Dermis microvascular lymphatic vessel endothelial cell (primary cell): ENCODE measurements at places on chromosomes 3 and 15. TPM values are rescaled to one million over a fixed set of nuclear protein-coding genes. Genes with fewer than 3 reads are reported as not detected.

The LEKR1 gene
- 0.25 and 0.26 TPM in 2 replicates for total RNA-seq

- DNase-seq = no peak
Observed at GRCh38 chr3:180690061-180690460, 10.8 kb upstream of the CCDC39 start.

The P2RY14 gene
- total RNA-seq = not detected in 2 replicates

GRCh38 chr3:184257083-184257915 is 4.1 kb downstream of the CAMK2N2 start:
- DNase-seq = no peak

The PLSCR5 gene
- total RNA-seq = not detected in 2 replicates

The CA12 gene
- 0.13 and 0.38 TPM in 2 replicates for total RNA-seq

The SLC35G2 gene
- total RNA-seq = 17.3 and 25.2 TPM in 2 replicates

The PODXL2 gene
- total RNA-seq = 0.89 and 1.0 TPM in 2 replicates

DNA sequence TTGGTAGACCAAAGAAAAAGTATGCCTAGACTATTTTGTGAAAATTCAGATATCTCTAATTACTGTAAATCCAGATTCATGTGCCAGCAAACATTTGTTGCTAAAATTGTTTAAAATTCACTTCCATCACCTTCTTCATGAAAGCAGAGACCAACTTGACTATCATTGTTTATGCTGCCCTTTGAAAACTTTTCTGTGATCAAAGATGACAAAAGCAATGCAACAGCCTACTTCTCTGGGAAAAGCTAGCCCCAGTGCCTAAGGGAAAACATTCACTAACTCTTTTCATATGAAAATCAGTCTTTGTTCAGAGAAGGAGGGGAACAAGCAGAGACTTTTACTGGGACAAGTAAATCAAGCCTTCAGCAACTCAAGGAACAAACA is 178.0 kb upstream of the P2RY1 start:
- no peak for DNase-seq

- DNase-seq = no peak
Observed at GRCh38 chr3:32698506-32698905, 13.5 kb downstream of the CNOT10 start.

The EAF1 gene
- total RNA-seq = 13.4 and 19.2 TPM in 2 replicates

DNA sequence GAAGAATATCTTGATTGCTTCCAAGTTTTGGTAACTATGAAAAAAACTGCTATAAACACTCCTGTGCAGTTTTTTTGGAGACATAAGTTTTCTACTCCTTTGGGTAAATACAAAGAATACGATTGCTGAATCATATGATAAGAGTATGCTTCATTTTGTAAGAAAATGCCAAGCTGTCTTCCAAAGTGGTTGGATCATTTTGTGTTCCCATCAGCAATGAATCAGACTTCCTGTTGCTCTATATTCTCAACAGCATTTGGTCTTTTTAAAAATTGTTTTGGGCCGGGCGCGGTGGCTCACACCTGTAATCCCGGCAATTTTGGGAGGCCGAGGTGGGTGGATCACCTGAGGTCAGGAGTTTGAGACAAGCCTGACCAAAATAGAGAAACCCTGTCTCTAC is 14.5 kb downstream of the BTD start:
- no peak for DNase-seq

DNA sequence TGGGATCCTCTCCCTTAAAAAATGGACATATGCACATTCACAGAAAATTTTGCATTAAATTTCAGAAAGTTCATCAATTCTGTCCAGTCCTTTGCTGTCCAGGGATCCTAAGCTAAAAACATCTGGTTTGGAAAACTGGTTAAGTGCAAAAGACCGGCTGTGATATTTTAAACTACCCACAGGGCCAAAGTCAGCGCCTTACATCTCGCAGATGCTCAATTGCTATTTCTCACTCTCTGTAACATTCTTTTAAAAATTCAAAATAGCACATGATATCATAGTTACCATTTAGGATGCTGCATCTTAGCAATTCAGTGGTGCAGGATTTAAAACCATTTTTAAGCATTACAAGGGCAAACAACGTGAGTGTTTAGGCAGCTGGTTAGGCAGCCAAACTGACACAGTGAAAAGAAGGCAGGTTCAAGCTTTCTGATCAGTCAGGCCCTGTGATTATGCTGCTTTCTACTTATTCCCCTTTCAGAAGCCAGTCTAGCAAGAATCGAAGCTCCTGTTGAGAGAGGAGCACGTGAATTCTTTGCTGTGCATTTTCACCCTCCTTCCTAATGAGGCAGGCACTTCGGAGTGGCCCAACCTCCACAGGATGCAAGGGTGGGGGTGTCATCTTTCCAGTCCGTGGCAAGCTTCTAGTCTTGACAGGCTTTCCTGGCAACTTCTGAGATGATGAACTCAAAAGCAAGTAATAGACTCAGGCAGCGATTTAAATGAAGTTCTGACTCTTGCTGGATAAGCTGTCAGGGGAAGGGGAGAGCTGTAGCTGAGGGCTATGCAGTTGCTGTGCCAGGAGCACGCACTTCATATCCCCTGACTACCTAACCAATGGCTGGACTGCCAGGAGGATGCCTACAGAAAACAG is 8.8 kb downstream of the PRICKLE2 start:
- DNase-seq = no peak

GRCh38 chr3:63911509-63911872 is 692 bp downstream of the SCAANT1 start:
- peak; percentile 8 for DNase-seq

The GUCA1C gene
- not detected in 2 replicates for total RNA-seq

The NR2E3 gene
- total RNA-seq = under 0.01 and 0.13 TPM in 2 replicates

DNA sequence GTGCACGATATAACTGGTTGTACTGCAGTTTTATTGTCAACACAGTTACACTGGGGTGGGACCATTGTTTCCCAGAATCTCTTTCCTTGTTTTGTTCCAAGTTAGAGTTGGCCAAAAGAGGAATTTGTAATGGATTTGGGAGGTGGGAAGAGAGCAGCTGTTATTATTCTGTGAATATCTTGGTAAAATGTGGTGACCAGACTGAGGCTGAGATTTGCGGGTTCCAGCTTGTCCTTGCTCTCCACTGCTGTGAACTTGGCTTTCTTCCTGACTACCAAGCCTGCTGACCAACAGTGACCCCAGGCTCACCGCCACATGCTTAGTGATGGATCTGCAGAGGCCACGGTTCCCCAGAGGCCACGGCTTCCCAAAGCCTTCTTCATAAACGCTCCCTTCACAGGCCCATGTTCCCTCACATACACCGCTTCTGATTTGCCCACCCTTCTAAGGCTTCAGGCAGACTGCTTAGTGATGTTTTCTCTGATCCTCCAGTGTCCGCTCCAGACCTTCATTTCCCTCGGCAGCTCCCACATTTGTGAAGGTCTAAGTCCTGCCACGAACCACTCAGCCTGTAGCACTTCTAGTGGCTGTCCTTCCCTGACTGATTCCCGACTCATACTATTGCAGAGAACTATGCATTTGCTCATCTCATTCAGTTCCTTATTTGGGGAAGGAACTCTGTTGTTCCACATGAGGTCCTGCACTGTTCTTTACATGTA is 525.5 kb upstream of the RGMA start:
- no peak for DNase-seq

DNA sequence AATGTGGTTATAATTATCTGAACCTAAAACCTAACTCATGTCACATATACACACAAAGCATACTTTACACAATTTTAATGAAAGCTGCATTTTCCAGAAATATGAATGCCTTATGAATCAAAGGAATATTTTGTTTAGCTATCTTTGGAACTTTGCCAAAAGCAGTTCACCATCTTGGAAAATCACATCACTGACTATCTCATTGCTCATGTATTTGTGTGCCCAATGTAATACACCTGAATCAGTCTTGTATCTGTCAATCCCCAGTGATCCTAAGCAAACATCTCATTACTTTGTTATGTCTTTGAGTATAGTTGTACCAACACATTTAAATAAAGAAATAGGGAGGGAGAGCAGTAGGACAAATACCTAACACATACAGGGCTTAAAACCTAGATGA is 15.6 kb upstream of the CD47 start:
- DNase-seq = no peak

GRCh38 chr15:49115062-49115461 is 40.3 kb downstream of the COPS2 start:
- no peak for DNase-seq

GRCh38 chr15:68407886-68408881 is 23.8 kb downstream of the ITGA11 start:
- no peak for DNase-seq

DNA sequence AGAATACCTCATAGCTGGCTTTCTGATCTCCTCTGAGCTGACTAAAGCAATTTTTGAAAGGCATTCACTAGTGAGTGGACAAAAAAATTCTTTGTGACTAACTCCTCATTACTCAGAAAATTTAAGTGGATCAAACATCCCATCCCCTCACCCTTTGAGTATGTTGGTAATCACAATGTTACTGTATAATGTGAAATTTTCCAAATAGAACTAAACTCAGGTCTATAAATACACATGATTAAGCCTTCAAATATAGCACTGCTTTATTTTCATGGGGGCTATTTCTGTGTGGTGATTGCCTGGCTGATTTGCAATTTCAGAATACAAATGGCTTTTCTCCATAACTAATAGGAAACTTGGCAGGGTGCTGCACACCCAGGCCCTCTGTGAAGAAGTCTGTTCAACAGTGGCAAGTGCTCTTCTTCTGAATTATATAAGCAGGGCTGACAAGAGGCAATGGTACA is 45.9 kb upstream of the ACTC1 start:
- no peak for DNase-seq

- DNase-seq = no peak
Observed at GRCh38 chr3:31370681-31371080, 162.0 kb upstream of the STT3B start.

DNA sequence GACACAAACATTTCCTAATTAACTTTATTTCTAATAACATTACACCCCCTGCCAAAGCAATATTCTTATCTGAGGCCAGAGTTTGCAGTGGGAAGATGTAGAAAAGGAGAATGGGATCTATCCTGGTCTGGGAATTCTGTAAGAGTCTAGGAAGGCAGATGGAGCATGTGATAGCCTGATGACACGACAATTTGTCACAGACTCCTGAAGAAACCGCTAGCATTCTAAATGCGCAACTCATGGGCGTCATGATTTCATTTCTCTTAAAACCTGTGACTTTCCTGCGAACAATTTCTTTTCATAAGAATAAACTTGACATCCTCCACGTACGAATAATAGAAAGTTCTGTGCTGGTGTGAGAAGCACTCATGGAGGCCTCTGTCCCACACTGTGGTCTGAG is 72.9 kb upstream of the ATP10A start:
- no peak for DNase-seq

GRCh38 chr15:92928225-92928750 is 28.2 kb downstream of the CHD2 start:
- DNase-seq = no peak

GRCh38 chr3:128872282-128872681 is 7.1 kb upstream of the ACAD9 start:
- no peak for DNase-seq

The HIGD2B gene
- total RNA-seq = not detected in 2 replicates

The CPNE4 gene
- not detected in 2 replicates for total RNA-seq

- DNase-seq = no peak
Observed at GRCh38 chr15:85621094-85621493, 173.6 kb downstream of the KLHL25 start.

The KCNMB2 gene
- not detected in 2 replicates for total RNA-seq

GRCh38 chr3:129688271-129688895 is 81.9 kb upstream of the PLXND1 start:
- peak; percentile 36 for DNase-seq

- no peak for DNase-seq
Observed at GRCh38 chr3:96576935-96577334, 237.5 kb upstream of the EPHA6 start.

The GOLGA8S gene
- total RNA-seq = 0.13 TPM in 1 of 2 replicates, not detected in the other

GRCh38 chr3:85533586-85533985 is 574.8 kb downstream of the CADM2 start:
- no peak for DNase-seq

DNA sequence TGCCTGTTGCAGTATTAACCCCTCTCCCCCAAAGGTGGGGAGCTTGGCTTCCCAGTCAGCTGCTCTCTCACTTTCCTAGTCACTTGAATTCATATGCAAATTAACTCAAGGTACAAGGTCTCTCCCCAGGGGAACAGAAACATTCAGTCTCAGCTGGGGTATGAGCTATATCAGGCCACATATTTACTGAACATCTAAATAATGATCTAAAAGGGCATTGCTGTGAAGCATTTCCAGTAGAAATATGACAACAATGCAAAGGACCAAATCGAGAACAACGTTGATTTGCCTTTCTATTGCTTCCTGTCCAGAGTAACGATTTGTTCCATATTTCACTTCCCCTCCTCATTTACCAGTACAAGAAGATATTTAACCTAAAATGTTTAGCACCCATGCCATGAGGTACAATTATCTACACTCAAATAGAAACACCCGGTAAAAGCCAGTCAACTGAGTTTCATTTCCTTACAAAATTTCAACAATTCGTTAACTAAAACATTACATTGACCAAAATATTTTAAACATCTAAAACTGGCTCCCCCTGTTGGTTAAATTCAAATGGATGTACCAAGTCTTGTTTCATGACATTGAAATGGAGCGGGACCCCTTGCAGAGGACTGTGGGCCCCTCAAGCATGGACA is 36.5 kb upstream of the KLHL6 start:
- peak; percentile 27 for DNase-seq

The SHC4 gene
- total RNA-seq = 0.25 and 0.51 TPM in 2 replicates

The PIERCE2 gene
- 0.89 and 1.0 TPM in 2 replicates for total RNA-seq
